ENCODE measurements at places on chromosomes 5 and 9. TPM values are rescaled to one million over a fixed set of nuclear protein-coding genes. Genes with fewer than 3 reads are reported as not detected.

- DNase-seq: no peak
These were observed 13.5 kb upstream of the TMED7 start for GRCh38 chr5:115639377-115639776.

The KIAA1958 gene
- 2.0 TPM for total RNA-seq

DNA sequence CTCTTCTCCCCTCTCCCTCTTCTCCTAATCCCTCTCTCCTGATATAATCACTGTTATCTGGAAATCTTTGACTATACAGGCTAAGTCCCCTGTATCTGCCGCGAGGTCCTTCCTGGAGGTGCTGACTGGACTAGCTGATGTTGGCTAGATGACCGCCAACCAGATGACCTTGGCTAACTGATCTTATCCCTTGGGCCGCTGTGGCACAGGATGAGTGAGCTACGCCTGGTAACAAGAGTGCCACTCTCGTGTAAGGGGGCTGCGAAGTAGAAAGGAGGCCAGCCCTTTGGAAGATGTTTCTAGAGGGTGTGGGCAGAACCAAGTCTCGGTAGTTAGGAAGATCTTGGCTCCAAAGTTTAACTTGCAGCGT is 345 bp upstream of the PRRC1 start:
- no peak for DNase-seq

- no peak for DNase-seq
These were observed 66.6 kb downstream of the ZNF474 start for GRCh38 chr5:122195802-122196394.

DNA sequence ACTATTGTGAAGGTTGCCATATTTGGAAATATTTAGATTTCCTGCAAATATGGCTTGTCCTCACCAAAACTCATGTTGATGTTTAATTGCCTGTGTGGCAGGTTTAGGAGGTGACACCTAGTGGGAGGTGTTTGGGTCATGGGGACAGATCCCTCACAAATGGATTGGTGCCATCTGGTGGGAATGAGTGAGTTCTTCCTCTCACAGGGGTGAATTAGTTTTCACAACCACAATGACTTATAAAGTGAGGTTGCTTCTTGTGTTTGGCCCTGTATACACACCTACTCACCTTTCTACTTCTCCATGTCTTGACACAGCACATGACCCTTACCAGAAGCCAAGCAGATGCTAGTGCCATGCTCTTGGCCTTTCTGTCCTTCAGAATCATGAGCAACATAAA is 41.1 kb downstream of the ISOC1 start:
- DNase-seq: no peak
